ENCODE measurements at places on chromosomes 4 and X. TPM values are rescaled to one million over a fixed set of nuclear protein-coding genes. Genes with fewer than 3 reads are reported as not detected.

The TADA2B gene
- 19.2 TPM for total RNA-seq

The SPANXB1 gene
- not detected for total RNA-seq

The SNCA gene
- 98.6 TPM for total RNA-seq

The MYOZ2 gene
- 0.41 TPM for total RNA-seq

The PHEX gene
- 2.0 TPM for total RNA-seq

The TCEAL2 gene
- total RNA-seq: 33.4 TPM

The STK32B gene
- total RNA-seq: 57.5 TPM

The CHRDL1 gene
- total RNA-seq: 23.2 TPM

The ARAP2 gene
- total RNA-seq: 57.1 TPM

The KDR gene
- 11.0 TPM for total RNA-seq

The BEX3 gene
- 179 TPM for total RNA-seq

The XAGE1A gene
- not detected for total RNA-seq

The ADAMTS3 gene
- 20.4 TPM for total RNA-seq

The SLC9B1 gene
- total RNA-seq: 5.7 TPM

The APLN gene
- total RNA-seq: 2.4 TPM

The MGST2 gene
- 4.1 TPM for total RNA-seq

The PFKFB1 gene
- 0.41 TPM for total RNA-seq

The EVC gene
- 2.4 TPM for total RNA-seq

The MMRN1 gene
- total RNA-seq: 2.4 TPM

The FAM13A gene
- total RNA-seq: 52.2 TPM

The PROM1 gene
- total RNA-seq: 87.6 TPM

The DCX gene
- 231 TPM for total RNA-seq

The CSN1S1 gene
- 0.41 TPM for total RNA-seq

The CXorf65 gene
- not detected for total RNA-seq

The ZNF718 gene
- 26.1 TPM for total RNA-seq

The IL2 gene
- total RNA-seq: not detected

The EMCN gene
- 2.9 TPM for total RNA-seq

The PRRG3 gene
- 6.1 TPM for total RNA-seq

The SYN1 gene
- total RNA-seq: 14.7 TPM

The TMEM271 gene
- 15.9 TPM for total RNA-seq

The CCSER1 gene
- 165 TPM for total RNA-seq

The MAP7D2 gene
- total RNA-seq: 11.4 TPM

The STOX2 gene
- 35.1 TPM for total RNA-seq

The F9 gene
- total RNA-seq: not detected

The TLR10 gene
- 1.6 TPM for total RNA-seq

The GYPA gene
- total RNA-seq: 3.7 TPM

The PCGF3 gene
- 62.8 TPM for total RNA-seq

The FRG1 gene
- 33.4 TPM for total RNA-seq

The IQCM gene
- not detected for total RNA-seq

The VEGFC gene
- total RNA-seq: 1.6 TPM

The CSAG3 gene
- not detected for total RNA-seq

The NDST4 gene
- 6.1 TPM for total RNA-seq

The NAP1L3 gene
- 136 TPM for total RNA-seq

The WNK3 gene
- 71.3 TPM for total RNA-seq

The ART3 gene
- total RNA-seq: 2.9 TPM

The CWH43 gene
- total RNA-seq: not detected

The TDO2 gene
- total RNA-seq: not detected

The FOXR2 gene
- under 0.01 TPM for total RNA-seq

The SOD3 gene
- total RNA-seq: not detected

The XK gene
- 3.7 TPM for total RNA-seq

The HELT gene
- total RNA-seq: not detected

The NIPAL1 gene
- total RNA-seq: 2.4 TPM

The PAGE2B gene
- not detected for total RNA-seq

The GDPD2 gene
- total RNA-seq: 2.9 TPM

The ARFIP1 gene
- total RNA-seq: 50.5 TPM

The NKX3-2 gene
- total RNA-seq: not detected

The SLC10A4 gene
- total RNA-seq: 7.7 TPM

The SLC25A6 gene
- 139 TPM for total RNA-seq

The UGT8 gene
- total RNA-seq: 4.5 TPM
